Suppressor macrophage treated with lipopolysaccharide for 1 hour (primary cell): ENCODE measurements at places on chromosomes 4 and X.

GRCh38 chr4:8297691-8298485, 28.3 kb downstream of the HTRA3 start:
- no peak for DNase-seq

DNA sequence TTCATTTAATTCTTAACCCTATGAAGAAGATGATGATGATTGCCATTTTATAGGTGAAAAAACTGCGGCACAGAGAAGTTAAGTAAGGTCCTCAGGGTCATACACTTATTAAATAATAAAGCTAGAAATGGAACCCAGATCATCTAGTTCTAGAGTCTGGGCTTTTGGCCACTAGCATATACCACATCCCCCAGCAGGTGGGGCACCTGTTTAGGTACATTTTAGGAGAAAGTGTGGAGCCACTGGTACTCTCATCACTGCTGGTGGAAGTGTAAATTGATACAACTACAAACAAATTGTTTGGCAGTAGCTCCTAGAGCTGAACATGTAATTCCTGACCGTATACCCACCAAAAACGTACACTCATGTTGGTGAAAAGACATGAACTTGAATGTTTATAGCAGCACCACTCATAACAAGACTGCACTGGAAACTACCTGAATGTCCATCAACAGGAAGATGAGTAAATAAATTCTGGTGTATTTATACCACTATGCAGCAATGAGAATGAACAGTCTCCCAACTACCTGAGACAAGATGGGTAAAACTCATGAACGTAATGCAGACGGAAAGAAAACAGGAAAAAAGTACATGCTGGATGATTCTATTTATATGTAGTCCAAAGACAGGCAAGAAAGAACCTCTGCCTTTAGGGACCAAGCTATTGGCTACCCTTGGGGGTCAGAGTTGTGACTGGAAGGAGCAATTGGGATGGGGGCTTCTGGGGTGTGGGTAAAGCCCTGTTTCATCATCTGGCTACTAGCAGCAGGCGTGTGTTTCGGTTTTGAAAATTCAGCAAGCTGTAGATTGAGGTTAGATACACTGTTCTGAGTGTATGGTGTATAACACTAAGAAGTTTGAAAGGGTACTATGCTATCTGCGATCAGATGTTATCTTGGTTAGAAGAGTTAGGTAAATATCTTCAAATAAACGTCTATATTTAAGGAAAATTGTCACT, 72.3 kb upstream of the ADGRG2 start:
- no peak for DNase-seq

- DNase-seq: no peak
Measured at GRCh38 chr4:116321471-116321870, 763.9 kb downstream of the TRAM1L1 start.

GRCh38 chr4:89379511-89380044, 72.0 kb upstream of the GPRIN3 start:
- DNase-seq: no peak

GRCh38 chrX:130626521-130626920, 224.7 kb downstream of the RBMX2 start:
- DNase-seq: no peak

- no peak for DNase-seq
Measured at GRCh38 chrX:555725-556666, 74.6 kb upstream of the SHOX start.

DNA sequence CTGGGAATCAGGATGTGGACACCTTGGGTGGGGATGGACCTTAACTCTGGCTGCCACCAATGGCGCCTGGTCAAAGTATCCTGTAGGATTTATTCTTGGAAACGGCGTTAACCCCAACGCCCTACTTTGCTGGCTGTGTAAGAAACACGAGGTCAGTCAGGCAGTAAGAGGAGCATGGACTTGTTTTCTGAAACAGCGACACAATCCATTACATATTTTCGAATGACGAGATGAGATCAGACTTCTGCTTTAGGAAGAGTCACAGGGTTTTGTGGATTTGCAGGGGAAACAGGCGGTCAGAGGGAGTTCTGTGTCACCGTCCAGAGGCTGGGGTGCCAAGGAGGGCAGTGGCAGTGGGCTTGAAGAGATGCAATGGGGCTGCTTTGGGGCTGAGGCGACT, 92.2 kb downstream of the TBL1X start:
- DNase-seq: no peak

GRCh38 chr4:52103319-52103718, 52.2 kb downstream of the SPATA18 start:
- DNase-seq: no peak
